Pancreas (tissue), 10 donors: ENCODE measurements at places on chromosomes 12 and 14. TPM values are rescaled to one million over a fixed set of nuclear protein-coding genes. Genes with fewer than 3 reads are reported as not detected.

DNA sequence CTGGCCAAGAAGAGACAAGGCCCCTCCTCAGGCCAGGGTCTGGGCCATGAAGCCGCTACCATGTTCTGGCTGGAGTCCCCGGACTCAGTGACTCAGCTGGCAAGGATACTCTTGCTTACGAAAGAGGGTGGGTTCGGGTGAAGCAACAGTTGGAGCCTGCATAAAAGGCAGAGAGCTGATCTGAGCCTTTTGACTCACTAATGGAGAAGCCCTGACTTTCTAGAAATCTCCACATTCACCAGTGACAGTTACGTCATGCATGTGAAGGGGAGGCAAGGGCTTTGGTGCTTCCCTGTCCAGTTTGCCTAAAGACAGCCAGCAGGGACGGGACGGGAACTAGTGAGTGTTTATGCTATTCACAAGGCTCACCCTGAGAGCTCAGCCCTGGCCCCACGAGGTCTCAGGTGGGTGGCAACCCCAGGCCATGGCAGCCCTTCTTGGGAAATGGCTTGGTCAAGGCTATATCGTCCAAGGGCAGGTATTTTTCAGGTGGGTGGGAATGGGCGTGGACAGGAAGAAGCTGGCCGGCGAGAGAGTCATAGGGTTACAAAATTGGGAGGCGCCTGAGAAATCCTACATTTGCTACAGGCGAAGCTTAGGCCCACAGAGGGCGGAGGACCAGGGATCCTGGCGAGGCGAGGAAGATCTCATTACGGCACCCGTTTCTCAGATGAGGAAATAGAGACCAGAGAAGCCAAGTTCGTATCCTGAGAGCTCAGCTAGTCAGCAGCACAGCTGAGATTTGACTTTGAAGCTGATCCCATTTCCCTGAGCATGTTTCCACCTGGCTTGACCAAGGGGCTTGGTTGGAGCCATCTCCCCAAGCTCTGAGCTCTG lies 314.6 kb downstream of the BCL11B start:
- DNase-seq, result peak; percentile 27

GRCh38 chr12:81758421-81759189 lies 545 bp downstream of the PPFIA2 start:
- peak; percentile 64 for DNase-seq

The OR4K13 gene
- not detected for total RNA-seq

- no peak for DNase-seq
Observed at GRCh38 chr12:67957383-67957782, 31.9 kb upstream of the IFNG-AS1 start.

GRCh38 chr12:42979746-42980145 lies 390.2 kb upstream of the PRICKLE1 start:
- DNase-seq, result no peak

GRCh38 chr14:58557242-58557641 lies 80.5 kb upstream of the DACT1 start:
- DNase-seq, result no peak

The SOAT2 gene
- not detected for total RNA-seq

GRCh38 chr12:132512197-132513069 lies 22.5 kb downstream of the FBRSL1 start:
- peak; percentile 16 for DNase-seq

DNA sequence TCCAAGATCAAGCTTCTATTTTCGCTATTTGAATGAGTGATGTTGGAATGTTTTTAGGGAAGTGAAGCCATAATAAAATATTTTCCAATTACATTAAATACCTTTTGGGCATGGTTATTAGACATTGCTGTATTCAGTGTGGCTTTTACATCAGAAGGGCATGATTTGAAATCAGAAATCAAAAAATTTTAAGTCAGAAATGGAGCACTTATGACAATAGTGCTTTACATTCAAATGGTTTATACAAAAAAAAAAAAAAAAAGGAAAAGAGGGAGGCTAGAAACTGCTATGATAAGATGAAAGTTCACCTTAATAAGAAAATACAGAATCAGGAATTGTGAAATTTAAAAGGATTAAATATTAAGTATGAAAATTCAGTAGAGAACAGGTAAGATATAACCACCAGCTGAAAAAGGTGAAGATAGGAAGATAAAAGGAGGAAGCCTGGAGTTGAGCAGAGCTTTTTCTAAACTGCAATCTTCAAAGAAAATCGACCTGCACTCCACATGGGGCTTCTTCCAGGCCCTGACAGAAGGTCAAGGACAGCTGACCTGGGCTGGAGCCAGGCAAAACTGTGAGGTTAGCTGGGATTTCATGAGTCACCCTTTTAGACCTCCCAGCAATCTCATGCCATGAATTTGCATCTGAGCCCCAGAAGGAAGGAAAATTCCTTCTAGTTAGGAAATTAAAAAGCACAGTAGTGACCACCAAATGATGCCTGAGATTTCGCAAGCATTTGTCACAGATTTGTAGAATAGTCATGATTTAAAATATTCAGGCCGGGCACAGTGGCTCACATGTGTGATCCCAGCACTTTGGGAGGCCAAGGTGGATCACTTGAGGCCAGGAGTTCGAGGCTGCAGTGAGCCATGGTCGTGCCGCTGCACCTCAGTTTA lies 23.4 kb upstream of the BMP4 start:
- DNase-seq, result no peak

GRCh38 chr12:131159660-131160059 lies 206.0 kb downstream of the ADGRD1 start:
- no peak for DNase-seq

DNA sequence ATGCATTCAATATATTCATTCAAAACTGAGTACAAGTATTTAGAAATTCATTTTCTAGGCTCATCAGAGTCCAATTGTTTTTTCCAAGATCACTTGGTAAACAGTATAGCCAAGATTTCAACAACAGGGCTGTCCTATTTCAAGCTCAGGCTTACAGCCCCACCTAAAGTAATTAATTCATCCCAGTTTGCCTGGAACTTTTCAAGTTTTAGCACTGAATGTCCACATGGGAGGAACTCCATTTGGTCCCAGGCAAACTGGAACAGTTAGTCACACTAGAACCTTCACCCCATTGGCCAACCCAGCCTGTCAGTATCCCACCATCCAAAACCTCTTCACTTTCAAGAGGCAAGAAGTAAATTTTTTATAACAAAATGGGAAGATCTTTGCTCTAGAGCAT lies 210.9 kb downstream of the DPY19L2 start:
- no peak for DNase-seq

The AKAP6 gene
- 2.1 TPM for total RNA-seq

DNA sequence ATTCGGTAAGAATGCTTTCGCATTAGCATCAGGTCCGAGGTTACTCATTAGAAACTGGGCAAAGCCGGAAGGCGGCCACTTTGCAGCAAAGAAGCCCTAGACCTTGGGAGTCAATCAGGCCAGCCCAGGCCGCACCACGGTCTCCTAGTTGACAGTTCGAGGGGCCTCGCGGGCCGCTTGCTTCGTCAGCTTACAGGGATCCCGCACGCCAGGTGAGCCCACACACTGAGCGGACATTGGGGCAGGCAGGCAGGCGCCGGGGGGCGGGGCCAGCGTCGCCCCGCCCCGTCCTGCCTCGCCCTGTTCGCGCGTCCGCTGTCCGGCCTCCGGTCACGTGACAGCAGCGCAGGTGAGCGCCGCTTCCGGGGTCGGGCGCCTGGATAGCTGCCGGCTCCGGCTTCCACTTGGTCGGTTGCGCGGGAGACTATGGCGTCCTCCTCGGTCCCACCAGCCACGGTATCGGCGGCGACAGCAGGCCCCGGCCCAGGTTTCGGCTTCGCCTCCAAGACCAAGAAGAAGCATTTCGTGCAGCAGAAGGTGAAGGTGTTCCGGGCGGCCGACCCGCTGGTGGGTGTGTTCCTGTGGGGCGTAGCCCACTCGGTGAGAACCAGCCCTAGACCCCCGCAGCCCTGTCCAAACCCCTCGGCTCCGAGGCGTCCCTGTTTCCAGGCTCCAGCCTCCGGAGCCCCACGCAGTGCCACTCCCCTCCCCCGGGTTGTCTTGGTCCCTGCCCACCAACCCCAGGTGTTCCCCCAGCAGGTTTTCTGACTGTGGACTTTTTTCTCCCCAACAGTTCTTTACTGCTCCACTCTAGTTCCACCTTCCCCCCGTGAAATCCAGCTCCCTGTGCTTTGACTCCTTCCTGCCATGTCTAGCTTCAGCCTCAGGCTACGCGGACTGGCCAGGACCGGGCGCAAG lies at the start of gene PIP4K2C:
TSS of gene PIP4K2C (plus strand) at position 329 of the 918 bp plus-strand sequence. CDS start at position 427, 98 bp downstream.
- DNase-seq, result peak; percentile 92

DNA sequence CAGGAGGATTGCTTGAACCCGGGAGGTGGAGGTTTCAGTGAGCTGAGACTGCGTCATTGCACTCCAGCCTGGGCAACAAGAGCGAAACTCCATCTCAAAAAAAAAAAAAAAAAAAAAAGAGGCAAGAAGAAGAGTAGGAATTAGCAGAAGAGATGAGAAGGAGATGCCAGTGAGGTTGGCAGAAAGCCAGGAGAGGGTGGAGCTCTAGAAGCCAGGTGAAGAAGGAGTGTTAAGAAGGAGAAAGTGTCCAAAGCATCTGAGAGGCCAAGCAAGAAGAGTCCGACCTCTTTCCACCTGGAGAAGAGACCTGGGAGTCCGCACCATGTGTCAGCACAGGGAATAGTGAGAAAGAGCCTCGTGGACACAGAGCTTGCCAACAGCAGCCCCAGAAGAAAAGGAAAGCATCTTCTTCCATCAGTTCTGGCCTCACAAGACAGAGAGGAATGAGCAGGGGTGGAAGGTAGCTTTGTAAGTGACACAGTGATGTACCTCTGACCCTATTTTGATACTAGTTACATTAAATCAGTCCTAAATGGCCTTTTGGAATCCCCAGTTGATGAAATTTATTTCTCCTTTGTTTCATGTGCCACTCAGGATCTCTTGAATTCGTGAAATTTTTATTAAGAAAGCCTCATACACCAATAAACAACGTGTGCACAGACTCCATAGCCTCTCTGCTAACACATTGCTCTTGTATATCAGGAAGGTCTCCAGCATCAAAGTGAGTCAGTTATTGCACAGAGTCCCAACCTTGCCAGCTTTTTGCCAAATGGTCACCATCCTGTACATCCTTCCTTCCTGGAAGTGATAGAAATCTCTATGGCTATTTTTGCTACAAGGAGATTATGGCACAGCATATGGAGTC lies 70.6 kb downstream of the SAMD4A start:
- DNase-seq, result no peak

The KRT2 gene
- total RNA-seq, result not detected

The FBLN5 gene
- 17.2 TPM for total RNA-seq

The ACSS3 gene
- total RNA-seq, result 3.6 TPM

DNA sequence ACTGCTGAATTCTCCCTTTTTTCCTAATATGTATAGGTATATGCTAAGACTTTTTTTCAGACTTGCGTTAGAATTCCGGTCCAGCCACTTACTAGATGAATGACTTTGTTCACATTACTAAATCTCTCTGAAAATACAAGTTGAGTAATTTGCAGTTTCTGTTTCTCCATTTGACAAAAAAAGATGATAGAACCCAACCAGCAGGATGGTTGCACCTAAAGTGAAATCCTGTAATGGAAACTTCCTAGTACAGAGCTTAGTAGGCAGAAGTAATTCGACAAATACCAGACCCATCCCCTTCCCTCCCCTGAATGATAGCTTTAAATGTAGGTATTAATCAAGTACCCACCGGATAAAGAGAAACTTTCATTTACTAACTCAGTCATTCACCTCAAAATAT lies 113.6 kb upstream of the RAP1B start:
- no peak for DNase-seq

DNA sequence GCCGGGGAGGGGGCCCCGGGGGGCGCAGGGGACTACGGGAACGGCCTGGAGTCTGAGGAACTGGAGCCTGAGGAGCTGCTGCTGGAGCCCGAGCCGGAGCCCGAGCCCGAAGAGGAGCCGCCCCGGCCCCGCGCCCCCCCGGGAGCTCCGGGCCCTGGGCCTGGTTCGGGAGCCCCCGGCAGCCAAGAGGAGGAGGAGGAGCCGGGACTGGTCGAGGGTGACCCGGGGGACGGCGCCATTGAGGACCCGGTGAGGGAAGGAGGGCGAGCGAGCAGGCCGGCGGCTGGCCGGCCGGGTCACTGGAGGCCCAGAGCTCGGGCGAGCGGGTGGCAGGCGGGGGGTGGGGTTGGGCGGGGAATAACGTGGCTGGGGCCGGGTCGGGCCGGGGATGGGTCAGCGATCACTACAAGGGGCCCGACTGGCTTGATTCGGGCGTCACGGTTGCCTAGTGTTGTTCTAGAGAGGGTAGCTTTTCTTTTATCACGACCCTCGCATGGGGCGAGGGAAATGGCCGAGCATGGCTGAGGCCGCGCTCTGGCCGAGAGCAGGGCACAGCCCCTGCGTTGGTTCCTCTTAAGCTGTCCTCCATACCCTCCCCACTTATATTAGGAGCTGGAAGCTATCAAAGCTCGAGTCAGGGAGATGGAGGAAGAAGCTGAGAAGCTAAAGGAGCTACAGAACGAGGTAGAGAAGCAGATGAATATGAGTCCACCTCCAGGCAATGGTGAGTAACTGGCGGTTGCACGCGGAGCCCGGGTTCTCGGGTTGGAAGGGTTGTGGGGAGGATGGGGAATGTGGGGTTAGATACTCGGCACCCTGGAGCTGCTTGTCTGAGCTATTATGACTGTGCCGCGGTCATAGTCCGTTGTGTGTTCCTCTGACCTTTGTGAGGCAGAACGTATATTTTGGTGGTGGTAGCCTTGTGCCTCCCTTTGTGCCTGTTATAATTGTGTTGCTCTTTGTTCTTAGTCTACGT lies 603 bp downstream of the PABPN1 start:
- peak; percentile 90 for DNase-seq

GRCh38 chr12:58026897-58027891 lies 85.8 kb downstream of the ATP23 start:
- DNase-seq, result no peak

The KRT83 gene
- total RNA-seq, result not detected

- no peak for DNase-seq
Observed at GRCh38 chr14:91116913-91117588, 3.2 kb downstream of the DGLUCY start.

- DNase-seq, result no peak
Observed at GRCh38 chr14:26663506-26663905, 65.7 kb upstream of the NOVA1 start.

The CLEC2B gene
- total RNA-seq, result 1.1 TPM

DNA sequence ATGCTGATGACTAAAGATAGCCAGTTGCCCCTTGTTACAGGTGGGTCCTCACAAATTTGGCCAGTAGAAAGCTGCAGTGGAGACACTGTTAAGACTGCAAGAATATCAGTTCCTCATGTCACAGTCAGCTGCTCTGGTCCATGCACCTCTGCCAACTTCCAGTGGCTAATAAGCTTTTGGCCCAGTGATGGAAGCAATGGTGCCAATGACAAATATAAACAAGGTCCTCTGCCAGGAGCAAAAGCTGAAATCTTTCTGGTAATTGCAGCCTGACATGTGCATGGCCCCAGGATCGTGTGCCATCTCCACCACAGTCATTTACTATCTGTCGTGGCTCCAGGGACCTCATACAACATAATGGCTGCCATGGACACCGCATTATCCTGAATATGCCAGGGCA lies 85.4 kb upstream of the TMEM260 start:
- no peak for DNase-seq

The MANSC4 gene
- total RNA-seq, result not detected

GRCh38 chr14:102430212-102430908 lies 67.6 kb downstream of the TECPR2 start:
- DNase-seq, result no peak

DNA sequence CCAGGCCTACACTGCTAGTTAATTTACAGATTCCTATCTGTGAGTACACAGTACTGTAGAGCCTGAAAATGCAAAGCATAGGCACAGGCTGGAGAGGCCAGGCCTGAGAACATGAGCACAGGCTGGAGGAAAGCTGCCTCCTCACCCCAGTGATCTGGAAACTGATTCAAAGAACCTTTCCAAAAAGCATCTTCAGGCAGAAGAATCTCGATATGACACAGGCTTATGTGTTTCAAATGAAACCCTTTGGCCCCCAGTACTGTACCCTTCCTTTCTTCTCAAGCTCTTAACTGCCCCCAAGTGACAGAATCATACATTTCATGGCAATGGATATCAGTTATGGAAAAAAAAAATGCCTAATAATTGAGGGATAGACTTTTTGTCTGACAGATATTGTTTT lies 122.0 kb downstream of the KCNC2 start:
- no peak for DNase-seq

The RAD51AP1 gene
- total RNA-seq, result 0.73 TPM
